ENCODE measurements at places on chromosomes 6 and 20. TPM values are rescaled to one million over a fixed set of nuclear protein-coding genes. Genes with fewer than 3 reads are reported as not detected.

The ADGRB3 gene
- polyA plus RNA-seq: 0.12 TPM

The SIM1 gene
- not detected for polyA plus RNA-seq

The GRM1 gene
- 0.05 TPM for polyA plus RNA-seq

The RSPO3 gene
- not detected for polyA plus RNA-seq

The TRIM40 gene
- not detected for polyA plus RNA-seq

The STX11 gene
- 0.15 TPM for polyA plus RNA-seq

The LHFPL5 gene
- polyA plus RNA-seq: not detected

The RAB5IF gene
- polyA plus RNA-seq: 108 TPM

The PREX1 gene
- polyA plus RNA-seq: 5.3 TPM

The GPX5 gene
- polyA plus RNA-seq: not detected

The IBTK gene
- polyA plus RNA-seq: 9.5 TPM

The OR2H1 gene
- polyA plus RNA-seq: not detected

The IL17A gene
- not detected for polyA plus RNA-seq

The DAAM2 gene
- polyA plus RNA-seq: 0.23 TPM

The C6orf15 gene
- polyA plus RNA-seq: not detected

The OR10C1 gene
- not detected for polyA plus RNA-seq

The ABHD16B gene
- not detected for polyA plus RNA-seq

The ANKEF1 gene
- 2.9 TPM for polyA plus RNA-seq

The RAET1L gene
- polyA plus RNA-seq: not detected

The FHL5 gene
- not detected for polyA plus RNA-seq

The DEFB121 gene
- not detected for polyA plus RNA-seq

The CTAGE9 gene
- not detected for polyA plus RNA-seq

The SNX5 gene
- 69.2 TPM for polyA plus RNA-seq

The TFAP2A gene
- 0.02 TPM for polyA plus RNA-seq

The CDH22 gene
- polyA plus RNA-seq: not detected

The PACSIN1 gene
- 0.02 TPM for polyA plus RNA-seq

The PACRG gene
- 0.52 TPM for polyA plus RNA-seq

The ACTL10 gene
- 0.25 TPM for polyA plus RNA-seq

The RBCK1 gene
- 105 TPM for polyA plus RNA-seq

The CRISP2 gene
- not detected for polyA plus RNA-seq

The ARFGEF2 gene
- 6.1 TPM for polyA plus RNA-seq

The SLC17A1 gene
- polyA plus RNA-seq: not detected

The ANKRD66 gene
- polyA plus RNA-seq: not detected

The TEAD3 gene
- polyA plus RNA-seq: 5.2 TPM

The GNRH2 gene
- 0.31 TPM for polyA plus RNA-seq

The TP53TG5 gene
- not detected for polyA plus RNA-seq

The MLIP gene
- polyA plus RNA-seq: not detected

The HSPA1L gene
- 0.69 TPM for polyA plus RNA-seq

The CASS4 gene
- 0.02 TPM for polyA plus RNA-seq

The OARD1 gene
- polyA plus RNA-seq: 6.4 TPM

The FAM83B gene
- polyA plus RNA-seq: not detected

The CST4 gene
- polyA plus RNA-seq: not detected

The SLC24A3 gene
- polyA plus RNA-seq: not detected

The TGM3 gene
- not detected for polyA plus RNA-seq

The BCAS1 gene
- polyA plus RNA-seq: not detected

The CALHM6 gene
- polyA plus RNA-seq: 0.31 TPM

The SLC32A1 gene
- polyA plus RNA-seq: not detected

The MOXD1 gene
- polyA plus RNA-seq: 252 TPM

The MANEA gene
- 4.0 TPM for polyA plus RNA-seq

The KIF25 gene
- not detected for polyA plus RNA-seq

The ARG1 gene
- polyA plus RNA-seq: not detected

The RCAN2 gene
- not detected for polyA plus RNA-seq

The FOXA2 gene
- not detected for polyA plus RNA-seq

The DLL1 gene
- 0.25 TPM for polyA plus RNA-seq
